ENCODE measurements at places on chromosomes 11 and 22.

- no peak for DNase-seq
These were observed 54.7 kb upstream of the CCDC89 start for GRCh38 chr11:85740481-85741400.

DNA sequence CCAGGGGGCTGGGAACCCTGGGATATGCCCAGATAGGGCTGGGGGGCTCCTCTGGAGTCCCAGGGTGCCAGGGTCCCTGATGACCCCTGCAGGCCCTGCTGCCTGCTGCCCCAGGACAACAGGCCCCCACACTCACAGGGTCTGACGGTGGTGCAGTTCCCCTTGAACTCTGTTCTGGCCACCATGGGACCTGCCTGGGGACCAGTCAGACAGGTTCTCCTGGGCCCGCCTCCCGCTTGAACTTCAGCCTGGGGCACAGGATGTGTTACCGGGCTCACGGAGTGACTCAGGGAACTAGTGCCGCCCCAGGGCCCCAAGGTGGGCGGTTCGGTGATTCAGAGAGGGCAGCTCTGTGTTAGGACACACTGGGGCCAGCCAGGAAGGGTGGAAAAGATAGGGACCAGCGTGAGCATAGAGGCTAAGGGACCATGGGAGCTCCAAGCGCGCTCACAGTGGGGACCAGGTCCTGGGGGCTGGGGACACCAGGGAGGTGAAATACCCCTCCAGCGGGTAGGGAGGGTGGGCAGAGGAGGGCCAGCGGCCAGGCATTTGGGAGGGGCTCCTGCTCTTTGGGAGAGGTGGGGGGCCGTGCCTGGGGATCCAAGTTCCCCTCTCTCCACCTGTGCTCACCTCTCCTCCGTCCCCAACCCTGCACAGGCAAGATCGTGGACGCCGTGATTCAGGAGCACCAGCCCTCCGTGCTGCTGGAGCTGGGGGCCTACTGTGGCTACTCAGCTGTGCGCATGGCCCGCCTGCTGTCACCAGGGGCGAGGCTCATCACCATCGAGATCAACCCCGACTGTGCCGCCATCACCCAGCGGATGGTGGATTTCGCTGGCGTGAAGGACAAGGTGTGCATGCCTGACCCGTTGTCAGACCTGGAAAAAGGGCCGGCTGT lies 21.5 kb upstream of the TXNRD2 start:
- DNase-seq, result no peak

- no peak for DNase-seq
These were observed 28.0 kb upstream of the RRAS2 start for GRCh38 chr11:14386895-14387480.

GRCh38 chr11:108568195-108568858 lies 25.2 kb downstream of the EXPH5 start:
- no peak for DNase-seq

- DNase-seq, result no peak
These were observed 193.8 kb downstream of the DBX1 start for GRCh38 chr11:19966441-19966840.

- no peak for DNase-seq
These were observed 178.2 kb upstream of the TMEM45B start for GRCh38 chr11:129637473-129637872.

DNA sequence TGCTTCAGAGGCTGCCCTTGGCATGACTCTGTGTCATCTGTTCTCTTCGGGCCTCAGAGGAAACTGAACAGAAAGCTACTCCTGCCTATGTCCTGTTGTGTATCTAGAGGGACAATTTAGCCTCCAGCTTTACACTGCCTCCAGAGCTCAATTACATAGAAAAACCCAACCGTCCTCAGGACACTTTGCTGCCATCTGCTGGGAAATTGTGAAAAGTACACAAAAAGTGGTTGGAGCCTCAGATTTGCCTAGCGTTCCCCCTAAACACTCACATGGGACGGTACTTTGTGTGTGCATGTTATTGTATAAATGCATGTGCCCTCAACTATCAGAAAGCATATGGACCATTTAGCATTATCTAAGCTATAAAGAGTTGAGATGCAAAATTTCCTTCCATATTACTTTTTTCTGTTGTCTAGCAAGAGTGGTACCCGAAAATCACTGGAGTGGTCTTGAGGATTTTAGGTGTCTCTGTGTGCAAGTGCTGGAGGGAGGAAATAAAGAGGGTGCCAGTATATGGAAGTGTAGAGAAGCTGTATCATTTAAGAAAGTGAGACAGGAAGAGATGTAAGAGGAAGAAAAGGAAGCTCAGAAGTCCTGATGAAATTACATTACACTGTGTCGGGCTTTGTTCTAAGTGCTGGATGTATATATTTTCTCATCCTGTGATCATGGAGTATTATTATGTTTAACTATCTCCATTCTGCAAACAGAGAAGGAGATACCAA lies 8.7 kb upstream of the MS4A4E start:
- no peak for DNase-seq

DNA sequence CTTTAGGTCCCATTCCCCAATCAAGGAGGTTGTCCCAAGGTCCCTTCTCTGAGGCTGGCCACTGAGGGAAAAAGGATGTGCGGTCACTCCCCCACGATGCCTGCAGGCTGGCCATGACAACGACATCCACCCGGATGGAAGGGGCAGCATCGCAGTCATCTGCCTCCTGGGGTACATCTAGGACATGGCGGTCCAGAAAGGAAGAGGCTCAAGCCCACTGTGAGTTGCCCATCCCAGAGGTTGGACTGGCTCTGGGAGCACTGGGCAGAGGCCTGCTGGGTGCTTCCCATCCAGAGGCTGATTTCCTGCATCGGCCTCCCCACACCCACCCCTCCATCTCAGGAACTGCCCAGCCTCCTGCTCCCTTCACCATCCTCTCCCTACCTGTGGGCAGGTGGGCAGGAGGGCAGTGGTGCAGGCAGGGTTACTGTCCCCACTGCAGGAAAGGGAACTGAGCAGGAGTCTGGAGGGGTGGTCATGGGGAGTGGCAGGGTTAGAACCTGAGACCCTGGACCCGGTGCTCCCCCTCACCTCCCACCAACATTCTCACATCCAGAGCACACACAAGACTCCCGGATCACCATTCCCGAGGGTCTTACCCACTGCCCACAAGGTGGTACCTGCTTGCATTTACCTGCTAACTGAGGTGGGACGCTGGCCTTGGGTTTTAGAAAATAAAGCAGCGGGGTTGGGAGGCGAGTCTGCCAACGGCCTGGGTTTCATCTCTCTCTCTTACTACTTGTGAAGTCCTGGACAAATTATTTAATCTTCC lies 4.4 kb downstream of the RCE1 start:
- DNase-seq, result no peak

GRCh38 chr22:33811686-33812085 lies 108.6 kb downstream of the LARGE1 start:
- no peak for DNase-seq
